ENCODE measurements at places on chromosomes 16 and 17.

DNA sequence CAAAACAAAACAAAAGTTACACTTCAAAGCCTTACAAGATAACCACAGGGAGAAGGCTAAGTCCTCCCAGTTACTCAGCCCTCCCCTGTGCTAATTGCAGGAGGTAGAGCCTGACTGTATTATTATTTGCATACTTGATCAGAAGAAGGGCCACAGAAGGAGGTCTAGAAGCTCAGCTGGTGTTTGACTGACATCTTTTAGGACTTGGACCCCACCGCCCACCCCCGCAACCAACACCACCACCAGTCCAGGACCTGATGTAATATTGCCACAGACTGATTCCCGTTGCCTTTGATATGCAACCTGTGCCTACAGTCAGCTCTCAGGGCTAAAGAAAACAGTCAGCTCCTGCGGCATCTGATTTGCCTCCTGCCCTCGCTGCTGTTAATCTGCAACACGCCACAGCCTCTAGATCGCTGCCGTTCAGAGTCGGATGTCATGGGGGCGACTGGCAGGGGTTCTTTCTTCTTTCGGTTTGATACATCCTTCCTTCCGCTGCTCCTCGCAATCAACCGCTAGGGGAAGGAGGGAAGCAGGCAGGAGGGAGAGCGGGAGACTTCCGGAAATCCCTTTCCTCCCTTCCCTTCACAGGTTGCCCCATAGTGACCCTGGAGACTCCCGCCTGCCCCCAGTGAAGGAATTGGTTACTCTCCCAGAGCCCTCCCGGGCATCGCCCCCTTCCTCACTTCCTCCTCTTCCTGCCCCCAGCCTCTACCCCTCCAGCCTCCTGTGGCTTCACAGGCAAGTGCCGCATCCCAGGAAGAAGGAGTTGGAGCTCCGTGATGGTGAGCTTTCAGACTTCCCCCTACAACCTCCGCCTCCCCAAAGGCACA lies 90.5 kb upstream of the SOX9 start:
- peak; percentile 20 for DNase-seq

DNA sequence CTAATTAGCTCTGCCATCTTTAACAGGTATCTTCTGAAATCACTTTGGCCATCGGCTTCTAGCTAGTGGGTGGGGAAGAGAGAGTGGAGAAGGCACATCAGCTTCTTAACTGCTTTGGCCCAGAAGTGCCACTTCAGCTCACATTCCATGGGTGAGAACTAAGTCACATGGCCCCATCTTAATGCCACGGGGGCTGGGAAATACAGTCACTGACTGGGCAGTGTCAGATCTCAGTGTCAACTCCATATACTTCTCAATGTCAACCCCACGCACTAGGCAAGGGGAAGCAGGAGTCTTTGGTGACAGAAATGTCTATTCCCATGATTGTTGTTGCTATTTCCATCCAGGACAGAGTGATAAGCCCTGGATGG lies 29.4 kb downstream of the CCR7 start:
- DNase-seq: no peak

GRCh38 chr16:8436931-8437330 lies 153.4 kb downstream of the TMEM114 start:
- no peak for DNase-seq

- no peak for DNase-seq
Measured at GRCh38 chr16:52812678-52813556, 239.8 kb downstream of the CHD9NB start.

DNA sequence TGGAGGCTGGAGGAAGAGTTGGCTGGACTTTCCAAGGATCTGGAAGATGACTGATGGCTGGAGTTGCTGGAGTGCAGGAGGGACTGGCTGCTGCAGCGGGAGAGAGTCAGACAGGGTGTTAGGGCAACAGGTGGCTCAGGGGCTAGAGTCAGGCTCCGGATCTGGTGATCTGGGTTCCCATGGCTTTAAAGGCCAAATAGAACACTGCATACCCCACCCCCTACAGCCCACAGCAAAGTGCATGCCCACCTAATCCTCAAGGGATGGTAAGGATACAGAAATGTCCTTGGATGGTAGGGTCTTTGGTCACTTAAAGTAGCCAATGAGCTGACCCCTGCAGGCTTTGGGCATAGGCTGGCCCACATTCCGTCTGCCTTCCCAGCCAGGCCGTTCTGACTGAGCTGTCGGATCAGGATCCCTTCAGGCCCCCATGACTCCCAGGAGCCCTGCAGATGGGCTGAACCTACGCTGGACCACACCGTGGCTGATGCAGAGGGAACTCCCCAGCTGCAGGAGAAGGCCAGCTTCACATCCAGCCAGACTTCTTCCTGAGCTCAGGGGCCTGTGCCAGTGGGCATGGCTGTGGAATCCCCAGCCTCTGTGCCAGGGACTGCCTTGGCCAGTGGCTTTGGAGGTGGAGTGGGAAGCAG lies 13.9 kb downstream of the TNS4 start:
- no peak for DNase-seq

DNA sequence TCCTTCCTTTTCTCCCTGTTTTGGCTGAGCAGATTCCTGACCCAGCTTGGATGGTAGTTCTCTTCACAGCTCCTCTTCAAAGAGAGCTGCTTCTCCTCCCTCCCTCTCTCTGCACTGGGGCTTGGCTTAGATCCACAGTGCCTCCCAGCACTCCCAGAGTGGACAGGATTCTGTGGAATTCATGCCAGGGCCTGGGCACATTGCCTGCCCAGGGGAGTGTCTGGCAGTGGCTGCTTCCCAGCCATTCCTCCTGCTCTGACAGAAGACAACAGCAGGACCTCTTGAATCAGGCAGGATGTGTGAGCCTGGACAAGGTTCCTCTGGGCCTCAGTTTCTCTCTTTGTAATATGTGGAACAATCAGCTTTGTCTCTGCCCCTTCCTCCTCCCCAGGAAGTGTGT lies 4.5 kb upstream of the MMP28 start:
- DNase-seq: no peak

DNA sequence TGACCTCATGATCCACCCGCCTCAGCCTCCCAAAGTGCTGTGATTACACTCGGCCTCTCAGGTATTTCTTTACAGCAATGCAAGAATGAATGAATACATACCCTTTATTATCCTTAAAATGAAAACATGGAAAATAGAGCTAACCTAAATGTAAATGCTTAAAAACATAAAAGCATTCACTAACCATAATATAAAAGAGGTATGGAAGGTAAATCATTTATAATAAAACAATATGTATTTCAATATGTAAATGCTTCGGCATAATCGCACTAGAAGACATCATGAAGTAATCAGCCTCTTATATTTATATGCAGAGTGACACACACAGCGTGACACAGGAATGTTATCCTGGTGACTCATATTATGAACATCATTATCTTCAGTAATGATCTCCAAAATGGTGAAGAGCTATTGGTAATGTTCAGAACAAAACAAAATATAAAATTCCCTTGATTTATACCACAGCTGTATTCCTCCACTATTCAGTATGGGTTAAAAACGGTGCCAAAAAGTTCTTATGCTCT lies 53.9 kb downstream of the AIPL1 start:
- no peak for DNase-seq

DNA sequence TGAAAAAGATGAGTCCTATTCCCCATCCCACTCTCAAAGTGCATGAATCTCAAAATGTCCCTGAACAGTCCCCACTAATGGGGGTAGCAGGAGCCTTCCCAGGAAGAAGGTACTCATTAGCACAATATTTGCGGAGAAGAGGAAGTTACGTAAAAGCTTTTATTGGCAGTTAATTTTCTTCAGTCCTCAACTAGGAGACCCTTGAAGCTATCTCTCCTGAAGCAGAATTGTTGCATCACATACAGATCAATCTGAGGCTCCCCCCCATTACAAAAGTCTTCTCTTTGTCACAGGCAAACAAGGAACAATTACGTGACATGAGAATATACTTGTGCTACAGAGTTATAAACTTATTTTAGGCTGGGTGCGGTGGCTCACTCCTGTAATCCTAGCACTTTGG lies 14.2 kb downstream of the SLFN12L start:
- DNase-seq: no peak

DNA sequence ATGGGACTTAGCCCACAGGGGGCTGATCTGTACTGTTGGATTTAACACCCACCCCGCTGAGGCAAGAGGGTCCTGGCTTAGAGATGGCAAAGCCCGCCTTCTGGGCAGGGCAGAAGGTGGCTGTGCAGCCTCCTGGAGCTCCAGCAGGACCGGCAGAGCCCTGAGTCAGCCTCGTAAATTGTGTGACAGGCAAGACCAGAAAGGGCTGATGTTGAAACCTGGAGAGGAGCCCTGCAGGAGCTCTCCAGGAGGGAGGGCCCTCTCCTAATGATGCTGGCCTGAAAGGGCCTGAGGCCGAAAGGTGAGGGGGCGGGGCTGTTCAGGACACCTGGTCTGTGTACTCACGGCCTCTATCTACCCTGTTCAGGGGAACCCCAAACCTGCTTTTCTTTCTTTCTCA lies 22.5 kb upstream of the MYO15B start:
- no peak for DNase-seq

DNA sequence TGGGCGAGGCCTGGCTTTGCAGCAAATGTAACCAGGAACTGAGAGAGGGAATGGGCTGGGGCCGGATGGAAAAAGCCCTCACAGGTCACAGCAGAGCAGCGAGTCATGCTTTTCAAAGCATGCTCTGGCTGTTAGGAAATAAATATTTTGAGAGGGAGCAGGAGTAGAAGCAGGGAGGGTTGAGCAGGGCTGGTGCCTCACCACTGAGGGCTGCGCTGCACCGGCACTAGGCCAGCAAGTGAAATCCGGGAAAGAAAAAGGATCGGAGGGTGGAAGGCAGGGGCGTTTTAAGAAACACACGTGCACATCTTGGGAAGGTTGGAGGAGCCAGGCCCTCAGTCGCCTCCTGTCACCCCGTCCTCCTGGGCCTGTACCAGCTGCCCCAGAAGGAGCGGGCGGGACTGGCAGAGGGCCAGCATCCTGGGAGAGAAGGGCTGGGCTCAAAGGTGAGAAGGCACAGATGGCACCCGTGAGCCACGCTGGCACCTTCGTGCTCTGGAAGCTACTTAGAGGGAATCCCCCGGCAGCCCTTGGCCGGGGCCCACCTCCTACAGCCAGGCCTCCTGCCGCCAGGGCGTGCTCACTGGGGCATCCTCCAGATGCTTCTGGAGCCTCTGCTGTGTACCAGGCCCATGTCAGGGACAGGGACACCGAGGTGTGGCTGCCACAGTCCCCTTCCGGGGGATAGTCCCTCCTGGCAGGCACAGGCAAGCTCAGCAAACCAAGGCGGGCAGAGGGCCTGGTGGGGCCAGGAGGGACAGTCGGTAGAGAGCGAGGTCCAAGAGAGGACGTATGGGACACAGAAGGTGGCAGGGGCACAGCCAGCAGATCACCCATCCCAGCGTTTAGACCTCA lies 71.5 kb upstream of the PLCG2 start:
- DNase-seq: no peak

GRCh38 chr17:78535273-78536197 lies 41.7 kb downstream of the DNAH17 start:
- DNase-seq: no peak

GRCh38 chr16:52929478-52930400 lies 123.0 kb downstream of the CHD9NB start:
- no peak for DNase-seq

DNA sequence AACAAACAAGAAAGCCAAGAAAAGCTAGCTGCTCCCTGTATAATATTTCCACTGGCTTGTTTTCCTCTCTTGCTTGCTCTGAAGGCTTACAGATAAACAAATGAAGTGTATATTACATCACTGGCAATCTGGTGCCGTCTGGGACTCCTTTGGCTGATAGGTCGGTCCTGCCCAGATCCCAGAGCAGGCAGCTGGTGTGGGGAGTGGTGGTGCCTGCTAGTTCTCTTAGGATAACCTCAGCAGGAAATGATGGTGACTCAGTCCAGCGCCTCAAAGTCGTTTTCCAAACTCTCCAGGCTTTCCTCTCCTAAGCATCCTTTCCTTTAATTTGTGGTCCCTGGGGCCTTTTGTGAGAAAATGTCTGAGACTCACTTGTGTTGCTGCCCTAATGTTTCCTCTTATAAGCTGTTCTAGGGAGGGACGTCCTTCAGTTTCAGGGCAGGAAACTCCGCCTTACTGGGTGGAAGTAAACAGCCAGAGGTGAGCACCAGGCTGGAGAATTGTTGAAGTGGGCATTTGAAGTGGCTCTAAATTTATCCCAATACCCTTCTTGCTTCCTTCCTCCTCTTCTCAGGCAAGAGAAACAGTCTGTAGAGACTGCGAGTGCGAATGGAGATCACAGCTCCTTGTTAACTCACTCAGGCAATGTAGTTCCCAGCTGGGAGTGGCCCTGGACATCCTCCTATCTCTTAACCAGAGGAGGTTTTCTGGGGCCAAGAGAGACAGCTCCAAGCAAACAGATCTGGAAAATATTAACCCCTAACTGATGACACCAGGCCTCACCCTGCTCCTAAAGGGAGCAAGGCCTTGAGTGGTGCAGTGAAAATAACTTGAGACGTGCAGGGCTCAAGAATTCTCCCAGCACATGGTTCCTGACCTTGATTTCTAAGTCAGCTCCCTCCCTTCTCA lies 34.9 kb downstream of the CD300LF start:
- no peak for DNase-seq

GRCh38 chr17:20281860-20282259 lies 185.5 kb downstream of the LGALS9B start:
- no peak for DNase-seq

- DNase-seq: peak; percentile 56
Measured at GRCh38 chr16:117379-118365, 20.8 kb downstream of the NPRL3 start.

- DNase-seq: peak; percentile 17
Measured at GRCh38 chr17:10357768-10358167, 15.0 kb downstream of the MYH13 start.

DNA sequence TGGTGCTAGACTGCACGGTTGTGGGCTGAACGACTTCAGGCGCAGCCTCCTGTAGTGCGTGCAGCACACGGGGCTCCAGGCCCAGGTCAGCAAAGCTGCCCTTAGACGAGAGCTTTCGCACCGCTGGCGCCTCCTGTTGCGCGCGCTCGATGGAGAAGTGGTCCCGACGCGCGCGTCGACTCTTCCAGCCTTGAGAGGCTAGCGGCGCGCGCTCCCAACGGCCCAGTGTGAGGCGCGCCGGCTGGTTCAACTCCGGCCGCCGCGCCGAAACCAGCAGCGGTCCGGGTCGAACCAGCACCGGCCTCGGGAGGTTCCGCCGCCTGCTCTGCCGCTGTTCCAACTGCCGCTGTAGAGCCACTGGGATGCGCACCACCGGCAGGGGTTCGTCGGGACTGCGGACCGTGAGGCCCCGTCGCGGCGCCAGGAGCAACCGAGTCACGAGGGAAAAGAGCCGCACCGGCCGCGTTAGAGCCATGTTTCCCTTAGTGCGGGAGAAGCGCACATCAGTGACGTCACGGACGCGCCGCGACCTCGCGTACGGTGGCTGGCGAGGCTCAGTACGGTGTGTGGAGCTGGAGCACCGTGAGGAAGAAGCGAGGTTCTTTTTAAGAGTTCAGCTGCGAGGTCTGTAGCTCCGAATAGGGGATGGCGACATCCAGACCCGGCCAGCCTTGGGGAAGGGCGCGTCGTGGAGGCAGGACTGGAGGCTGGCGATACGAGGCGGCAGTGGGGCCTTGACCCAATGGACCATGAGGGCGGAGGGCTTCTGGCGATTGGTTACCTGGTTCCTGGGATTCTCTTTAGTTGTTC lies at the start of the genes DDX28 and DUS2:
TSS of gene DDX28 (minus strand) at position 505 of the 810 bp plus-strand sequence. CDS start at position 475, 30 bp downstream.
TSS of gene DUS2 (plus strand) at position 557 of the 810 bp plus-strand sequence. CDS start 14,740 bp downstream, outside the sequence.
- peak; percentile 93 for DNase-seq

- no peak for DNase-seq
Measured at GRCh38 chr16:14527411-14528044, 102.5 kb downstream of the PARN start.

- no peak for DNase-seq
Measured at GRCh38 chr17:43079641-43080302, 45.4 kb downstream of the BRCA1 start.
